ENCODE measurements at places on chromosomes 4 and X.

- no peak for DNase-seq
Observed at GRCh38 chr4:1407657-1408333, 1.6 kb upstream of the NKX1-1 start.

- no peak for DNase-seq
Observed at GRCh38 chr4:6657242-6658208, 17.0 kb downstream of the MRFAP1 start.

DNA sequence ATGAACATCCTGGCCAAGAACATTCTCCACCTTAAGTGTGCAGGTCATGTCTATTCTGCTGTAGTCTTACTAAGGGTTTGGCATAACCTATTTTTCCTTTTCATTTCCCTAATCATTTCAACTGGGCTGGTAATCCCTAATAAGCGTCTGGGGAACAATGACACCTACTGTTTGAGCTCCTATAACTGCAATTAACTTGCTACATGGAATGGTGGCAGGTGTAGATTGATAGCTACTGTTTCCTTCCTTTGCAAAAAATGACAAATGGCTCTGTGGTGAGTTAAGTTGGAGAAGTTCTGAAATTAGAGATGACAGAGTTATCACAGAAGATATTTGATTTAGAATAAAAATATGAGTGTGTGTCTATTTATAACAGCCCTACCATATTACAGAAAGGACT, 104.5 kb upstream of the NAP1L5 start:
- no peak for DNase-seq

DNA sequence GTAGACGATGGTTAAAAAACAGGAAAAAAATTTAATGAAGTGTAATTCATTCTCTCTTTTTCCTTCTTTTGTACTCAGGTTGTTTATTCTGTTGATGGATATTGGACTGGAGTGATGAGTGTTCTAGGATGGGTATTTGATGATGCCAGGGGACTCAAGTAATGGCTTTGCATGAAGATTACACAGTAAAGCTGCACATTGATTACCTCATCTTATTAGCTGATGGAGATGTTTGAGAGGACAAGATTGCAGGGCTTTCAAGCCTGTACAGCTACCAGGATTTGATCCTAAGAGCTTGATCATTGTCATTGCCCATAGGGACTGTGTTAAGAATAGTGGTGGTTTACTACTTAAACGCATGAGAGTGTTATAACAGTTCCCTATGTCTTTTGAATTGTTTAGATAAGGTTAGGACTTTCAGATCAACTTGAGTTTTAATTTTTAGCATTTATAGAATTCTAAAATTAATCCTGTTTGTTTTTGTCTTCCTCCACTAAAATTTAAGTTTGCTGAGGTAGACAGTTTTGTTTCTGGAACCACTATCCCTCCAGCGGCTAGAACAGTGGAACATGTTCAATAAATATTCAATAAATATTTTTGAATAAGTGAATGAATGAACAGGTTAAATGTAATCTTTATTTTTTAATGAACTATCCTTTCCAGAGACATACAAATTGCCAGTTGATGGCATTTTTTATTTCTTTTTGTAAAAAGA, 58.2 kb downstream of the GAB1 start:
- no peak for DNase-seq

GRCh38 chrX:8404471-8404870, 60.2 kb upstream of the VCX3B start:
- peak; percentile 1 for DNase-seq

- peak; percentile 75 for DNase-seq
Observed at GRCh38 chr4:3321295-3321889, 28.6 kb downstream of the RGS12 start.

- no peak for DNase-seq
Observed at GRCh38 chr4:169005453-169006099, 4.5 kb downstream of the CBR4 start.

DNA sequence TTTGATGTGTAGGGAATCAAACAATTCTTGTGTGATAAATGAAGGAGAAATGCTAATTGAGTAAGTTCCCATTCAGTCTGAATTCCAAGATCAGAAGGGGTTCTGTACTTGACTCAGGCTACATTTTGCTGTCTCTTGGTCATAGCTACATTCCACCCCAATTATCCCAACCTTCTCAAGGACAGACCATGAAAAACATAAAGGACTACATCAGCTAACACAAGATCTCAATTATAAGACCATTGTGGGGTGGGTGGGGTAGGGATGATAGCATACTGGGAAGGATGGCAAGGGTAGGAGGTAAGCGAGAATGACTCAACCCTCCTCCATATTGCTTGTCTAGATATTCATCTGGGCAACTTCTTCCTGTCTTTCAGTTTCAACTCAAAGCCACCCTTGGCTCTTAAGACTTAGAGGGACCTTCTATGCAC, 87.4 kb upstream of the ETNPPL start:
- DNase-seq: no peak
